ENCODE measurements at places on chromosomes 5 and 9.

DNA sequence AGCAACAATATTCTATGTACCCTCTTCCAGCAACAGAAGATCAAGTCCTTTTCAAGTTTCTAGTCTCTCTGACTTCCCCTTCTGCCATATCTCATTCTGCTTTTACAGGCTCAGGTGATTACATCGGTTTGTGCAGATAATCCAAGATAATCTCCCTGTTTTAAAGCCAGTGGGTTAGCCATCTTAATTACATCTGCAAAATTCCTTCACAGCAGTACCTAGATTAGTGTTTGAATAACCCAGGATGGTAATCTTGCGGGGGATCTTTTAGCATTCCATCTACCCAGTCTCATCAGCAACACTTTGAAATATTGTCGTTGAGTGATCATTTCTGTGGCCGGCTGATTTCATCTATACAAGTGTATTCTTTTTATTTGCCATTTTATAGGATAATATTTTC lies 130.2 kb downstream of the GHR start:
- DNase-seq = no peak

DNA sequence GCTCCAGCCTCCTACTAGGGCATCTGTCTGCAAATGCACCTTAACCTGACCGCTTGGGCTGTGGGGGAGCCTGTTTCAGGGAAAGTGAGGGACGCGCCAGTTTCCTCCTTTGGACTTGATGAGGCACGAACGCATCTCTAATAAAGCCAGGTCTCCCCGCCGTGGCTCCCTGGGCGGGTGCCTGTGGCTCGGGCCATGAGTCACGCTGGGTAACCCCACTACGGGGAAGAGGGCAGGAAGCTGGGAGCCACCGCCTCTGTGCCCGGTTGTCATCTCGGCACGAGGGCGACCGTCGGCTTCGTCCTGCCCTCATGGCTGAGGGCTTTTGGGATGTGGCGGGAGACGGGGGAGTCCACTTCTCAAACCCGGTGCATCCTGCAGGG lies 12.1 kb downstream of the NOTCH1 start:
- peak; percentile 89 for DNase-seq

GRCh38 chr5:9240431-9240830 lies 305.4 kb downstream of the SEMA5A start:
- no peak for DNase-seq

DNA sequence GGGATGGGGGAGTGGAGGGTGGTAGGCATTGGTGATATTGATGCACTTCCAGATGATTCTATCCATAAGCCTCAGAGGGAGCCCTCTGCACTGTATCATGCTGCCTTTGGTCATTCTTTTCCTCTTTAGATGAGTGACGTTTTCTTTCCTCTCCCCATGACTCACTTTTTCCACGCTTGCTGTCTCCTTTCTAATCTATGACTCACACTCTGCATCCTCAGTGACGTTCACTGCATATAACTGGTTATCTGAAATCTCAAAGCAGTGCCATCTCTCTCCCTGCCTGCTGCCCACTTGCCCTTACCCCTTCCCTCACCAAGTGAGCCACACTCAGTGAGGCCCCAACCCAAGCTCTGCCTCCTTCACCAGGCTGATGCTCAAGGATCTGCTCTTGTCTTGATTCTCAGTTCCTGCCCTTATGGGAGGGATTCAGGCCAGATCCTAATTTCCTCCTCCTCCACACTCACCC lies 31.6 kb downstream of the PTGS1 start:
- DNase-seq = peak; percentile 46

GRCh38 chr9:95992536-95992935 lies 117.0 kb downstream of the ERCC6L2 start:
- no peak for DNase-seq

DNA sequence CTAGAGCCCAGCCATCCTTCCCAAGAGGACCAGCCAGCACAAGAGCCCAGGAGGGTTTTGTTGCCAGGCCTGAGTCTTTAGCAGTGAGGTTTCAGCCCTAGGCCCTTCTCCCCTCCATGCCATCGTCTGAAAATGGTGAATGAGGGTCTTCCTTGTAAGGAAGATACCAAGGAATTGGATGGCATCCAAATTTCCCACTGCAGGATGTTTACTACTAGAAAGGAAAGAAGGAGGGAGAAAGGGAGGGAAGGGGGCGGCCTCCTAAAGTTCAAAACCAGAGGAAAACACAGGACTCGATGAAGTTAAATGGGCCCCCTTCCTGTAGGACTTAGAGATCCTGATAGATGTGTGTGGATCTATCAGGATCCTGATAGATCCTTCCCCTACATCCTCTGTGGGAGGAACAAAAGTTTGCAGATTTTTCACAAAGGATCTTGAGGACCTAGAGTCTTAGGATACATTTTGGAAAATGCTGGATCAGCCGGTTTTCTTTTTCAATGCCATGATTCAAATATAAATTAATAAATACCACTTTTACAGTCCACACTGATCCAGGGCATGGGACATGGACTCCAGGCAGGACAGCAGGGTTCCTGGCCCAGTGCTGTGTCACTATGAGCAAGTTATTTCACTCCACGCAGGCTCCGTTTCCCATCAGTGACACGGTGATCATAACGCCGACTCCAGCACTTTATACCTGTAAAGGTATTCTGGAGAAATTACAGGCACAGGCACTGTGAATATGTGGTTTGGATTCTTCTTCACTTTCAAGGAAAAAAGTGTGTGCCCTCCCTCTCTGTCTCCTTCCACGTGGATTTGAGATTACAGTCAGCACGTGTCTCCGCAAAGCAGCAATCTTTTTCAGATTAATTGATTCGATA lies 40.9 kb downstream of the C5orf15 start:
- no peak for DNase-seq

- DNase-seq = no peak
These were observed 700 bp downstream of the CDO1 start for GRCh38 chr5:115815693-115816225.

DNA sequence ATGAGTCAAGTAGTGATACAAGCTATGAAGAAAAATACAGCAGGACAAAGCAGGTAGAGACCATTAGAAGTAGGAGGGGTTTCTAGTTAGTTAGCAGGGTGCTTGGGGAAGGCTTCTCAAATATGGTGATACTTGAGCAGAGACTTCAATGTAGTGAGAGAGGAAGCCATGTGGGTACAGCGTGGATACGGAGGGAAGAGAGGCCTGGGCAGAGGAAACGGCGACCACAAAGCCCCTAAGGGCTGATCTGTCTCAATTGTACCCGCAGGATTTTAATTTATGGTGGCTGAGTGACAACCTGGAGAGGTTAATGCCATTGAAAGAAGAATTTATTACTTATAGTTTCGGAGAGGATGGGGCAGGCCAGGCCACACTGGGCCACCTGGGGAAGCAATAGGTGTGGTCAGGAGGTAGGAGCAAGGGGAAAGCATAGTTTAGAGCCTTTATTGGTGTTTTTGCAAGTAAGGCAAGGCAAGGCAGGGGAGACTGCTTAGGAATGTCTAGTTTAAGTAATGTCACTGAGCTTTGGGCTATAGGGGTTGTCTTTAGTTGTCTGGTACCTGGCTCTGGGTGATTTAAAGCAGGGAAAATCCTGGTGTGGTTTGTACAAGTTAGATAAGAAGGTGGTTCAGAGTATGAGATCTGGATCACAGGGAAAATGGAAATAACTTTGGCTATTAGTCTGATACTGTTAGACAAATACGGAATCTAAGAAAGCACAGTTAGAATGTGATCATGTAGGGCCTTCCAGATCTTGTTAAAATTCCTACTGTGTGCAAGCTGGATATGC lies 42.6 kb downstream of the GCNT4 start:
- no peak for DNase-seq

- no peak for DNase-seq
These were observed 3.3 kb upstream of the TTC39B start for GRCh38 chr9:15310107-15310850.

DNA sequence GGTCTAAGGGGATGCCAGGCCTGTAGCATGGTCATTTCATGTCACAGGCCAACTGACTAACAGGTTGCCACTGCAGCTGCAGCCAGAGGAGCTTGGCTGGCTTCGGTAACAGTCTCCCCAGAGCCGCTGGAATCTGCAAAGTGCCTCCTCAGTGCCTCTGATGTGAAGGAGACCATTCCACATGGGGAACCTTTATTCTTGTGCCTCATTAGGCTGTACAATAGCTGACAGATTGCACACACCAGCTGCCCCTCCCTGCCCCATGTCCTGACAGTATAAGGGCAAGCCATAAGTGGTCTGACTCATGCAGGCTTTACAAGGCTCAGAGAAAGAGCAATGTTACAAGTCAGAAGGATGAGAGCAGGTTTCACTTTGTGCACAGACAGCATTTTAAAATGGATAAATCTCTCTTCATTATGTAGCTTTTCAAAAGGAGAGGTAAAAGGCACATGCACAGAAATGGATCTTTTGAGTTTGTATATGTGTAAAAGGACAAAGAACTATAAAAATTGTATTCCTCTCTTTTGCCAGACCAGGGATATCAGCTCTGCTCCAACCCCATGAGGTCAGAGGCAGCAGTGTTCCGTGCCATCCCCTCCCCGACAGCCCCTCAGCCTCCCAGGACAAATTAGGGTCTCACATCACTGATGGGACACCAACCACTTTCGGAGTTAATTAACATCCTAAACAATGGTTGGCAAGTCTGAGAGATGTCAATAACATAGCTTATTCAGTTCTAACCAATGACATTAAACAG lies 467.8 kb downstream of the TMEM232 start:
- DNase-seq = no peak

DNA sequence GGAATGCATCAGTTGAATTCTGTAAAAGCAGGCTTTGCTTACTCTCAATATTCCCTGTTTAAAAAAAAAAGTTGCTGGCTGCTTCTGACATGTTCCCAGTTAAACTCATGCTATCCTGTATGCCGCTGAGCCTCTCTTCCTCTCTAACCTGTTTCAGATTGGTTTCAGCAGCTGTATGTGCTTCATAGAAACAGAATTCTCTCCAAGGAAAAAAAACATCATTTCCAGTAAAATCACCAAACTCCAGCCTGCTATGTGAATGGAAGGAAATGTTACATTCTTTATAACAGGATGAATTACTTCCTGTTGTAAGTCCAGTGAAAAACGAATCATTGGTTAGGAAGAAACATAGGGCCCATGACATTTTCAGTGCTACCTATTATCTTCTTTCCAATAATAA lies 25.7 kb upstream of the KCNV2 start:
- no peak for DNase-seq

DNA sequence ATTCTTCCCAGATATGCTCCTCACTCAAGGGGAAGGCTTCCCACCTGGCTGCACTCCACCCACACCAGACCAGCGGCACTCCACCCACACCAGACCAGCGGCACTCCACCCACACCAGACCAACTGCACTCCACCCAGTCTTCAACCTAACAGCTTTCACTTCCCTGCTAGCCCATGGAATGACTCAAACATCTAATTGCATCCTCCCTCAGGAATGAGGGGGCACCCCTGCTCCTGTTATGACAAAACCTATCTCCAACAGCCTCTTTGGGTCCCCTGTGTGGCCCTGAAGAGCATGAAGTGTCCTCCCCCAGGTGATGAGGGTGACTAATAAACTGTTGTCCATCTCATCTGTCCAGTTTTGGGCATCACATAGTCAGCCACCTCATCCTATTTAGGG lies 556.6 kb upstream of the TUSC1 start:
- no peak for DNase-seq

GRCh38 chr5:167790045-167790444 lies 501.4 kb upstream of the WWC1 start:
- DNase-seq = no peak

DNA sequence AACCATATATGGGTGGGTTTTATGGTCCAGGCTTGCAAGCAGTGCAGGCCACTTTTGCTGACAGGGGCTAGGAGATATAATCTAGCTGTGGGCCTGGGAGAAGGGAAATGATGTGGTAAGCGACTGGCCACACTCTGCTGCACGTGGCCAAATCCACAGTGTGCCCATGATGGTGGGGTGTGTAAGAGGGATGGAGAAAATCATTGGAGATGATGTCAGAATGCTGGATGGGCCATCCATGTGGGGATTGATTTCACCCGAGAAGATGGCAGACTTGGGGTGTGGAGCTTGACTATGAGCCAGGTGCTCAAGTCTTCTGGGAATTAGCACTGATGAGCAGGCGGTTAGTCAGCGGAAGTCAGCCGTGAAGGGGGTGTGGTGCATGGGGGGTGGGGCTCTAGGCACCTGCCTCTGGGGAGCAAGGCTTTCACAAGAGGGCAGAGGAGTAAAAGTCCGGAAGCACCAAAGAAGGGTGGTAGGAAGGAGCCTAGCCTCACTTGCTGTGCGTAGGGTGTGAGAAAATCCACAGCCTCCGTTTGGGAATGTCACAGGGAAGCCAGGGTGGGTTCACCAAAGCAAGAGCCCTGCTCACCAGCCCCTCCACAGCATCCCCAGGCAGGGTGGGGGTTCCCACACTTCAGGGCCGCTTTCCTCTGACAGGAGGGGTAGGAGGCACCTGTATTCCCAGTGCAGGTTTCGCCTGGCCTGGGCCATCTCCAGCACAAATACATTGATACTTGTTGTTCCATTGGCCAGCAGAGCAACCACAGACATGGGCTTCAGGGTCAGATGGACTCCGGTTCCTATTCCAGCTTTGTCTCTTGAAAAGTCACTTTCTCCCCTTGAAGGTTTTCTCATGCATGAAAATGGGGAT lies 44.5 kb upstream of the ANGPTL2 start:
- no peak for DNase-seq

DNA sequence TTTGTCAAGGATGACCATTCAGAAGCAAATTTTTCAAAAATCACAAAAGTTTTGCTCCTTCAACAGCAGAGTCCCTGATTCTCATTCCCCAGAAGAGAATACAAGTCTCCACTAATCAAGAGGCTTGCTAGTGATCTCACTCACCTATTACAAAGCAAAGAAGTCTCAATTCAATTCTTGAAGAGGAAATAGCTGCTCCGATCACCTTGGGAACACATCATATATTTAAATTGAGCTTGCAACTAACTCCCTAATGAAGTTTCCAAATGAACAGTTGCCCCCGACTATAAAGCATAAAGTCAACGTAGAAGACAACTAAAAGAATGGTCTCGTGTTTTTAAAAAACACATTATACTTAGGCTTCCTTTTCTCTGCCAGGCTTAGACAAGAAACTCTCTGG lies 1.6 kb downstream of the LIFR start:
- DNase-seq = no peak

GRCh38 chr5:10985721-10986110 lies 224.7 kb upstream of the DAP start:
- no peak for DNase-seq

GRCh38 chr5:132493241-132493640 lies 2.7 kb upstream of the IRF1 start:
- DNase-seq = peak; percentile 6

DNA sequence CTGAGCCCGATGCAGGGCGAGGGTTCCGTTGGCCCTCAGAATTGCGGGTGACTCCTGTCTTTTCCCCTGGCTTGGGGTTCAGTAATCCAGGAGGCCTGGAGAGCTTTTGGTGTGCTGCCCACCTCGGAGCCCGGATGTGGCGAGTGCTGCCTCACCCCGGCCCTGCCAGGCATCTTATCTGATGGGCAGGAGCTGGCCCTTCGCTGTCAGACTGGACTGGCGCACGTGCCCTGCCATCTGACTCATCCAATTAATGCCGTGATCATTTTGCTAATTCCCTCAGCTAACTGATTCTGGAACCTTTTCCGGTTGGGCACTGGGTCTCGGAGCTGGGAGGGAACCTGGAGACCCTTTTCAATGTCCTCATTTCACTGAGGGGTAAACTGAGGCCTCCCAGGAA lies 34.6 kb downstream of the RXRA start:
- DNase-seq = no peak

GRCh38 chr5:151027961-151028479 lies 7.6 kb downstream of the GPX3 start:
- DNase-seq = no peak

GRCh38 chr9:119722384-119722783 lies 353.1 kb upstream of the BRINP1 start:
- DNase-seq = no peak

- no peak for DNase-seq
These were observed 605.4 kb downstream of the ISL1 start for GRCh38 chr5:51988634-51989033.

Data from activated CD4-positive, alpha-beta T cell treated with anti-CD3 and anti-CD28 coated beads, Interleukin-2, amount 50 U/mL, for 48 hours (primary cell).